ENCODE measurements at places on chromosomes 13 and 19. TPM values are rescaled to one million over a fixed set of nuclear protein-coding genes. Genes with fewer than 3 reads are reported as not detected.

The FREM2 gene
- total RNA-seq = not detected

The CYP2S1 gene
- 0.76 TPM for total RNA-seq

The POLR1D gene
- total RNA-seq = 114 TPM

DNA sequence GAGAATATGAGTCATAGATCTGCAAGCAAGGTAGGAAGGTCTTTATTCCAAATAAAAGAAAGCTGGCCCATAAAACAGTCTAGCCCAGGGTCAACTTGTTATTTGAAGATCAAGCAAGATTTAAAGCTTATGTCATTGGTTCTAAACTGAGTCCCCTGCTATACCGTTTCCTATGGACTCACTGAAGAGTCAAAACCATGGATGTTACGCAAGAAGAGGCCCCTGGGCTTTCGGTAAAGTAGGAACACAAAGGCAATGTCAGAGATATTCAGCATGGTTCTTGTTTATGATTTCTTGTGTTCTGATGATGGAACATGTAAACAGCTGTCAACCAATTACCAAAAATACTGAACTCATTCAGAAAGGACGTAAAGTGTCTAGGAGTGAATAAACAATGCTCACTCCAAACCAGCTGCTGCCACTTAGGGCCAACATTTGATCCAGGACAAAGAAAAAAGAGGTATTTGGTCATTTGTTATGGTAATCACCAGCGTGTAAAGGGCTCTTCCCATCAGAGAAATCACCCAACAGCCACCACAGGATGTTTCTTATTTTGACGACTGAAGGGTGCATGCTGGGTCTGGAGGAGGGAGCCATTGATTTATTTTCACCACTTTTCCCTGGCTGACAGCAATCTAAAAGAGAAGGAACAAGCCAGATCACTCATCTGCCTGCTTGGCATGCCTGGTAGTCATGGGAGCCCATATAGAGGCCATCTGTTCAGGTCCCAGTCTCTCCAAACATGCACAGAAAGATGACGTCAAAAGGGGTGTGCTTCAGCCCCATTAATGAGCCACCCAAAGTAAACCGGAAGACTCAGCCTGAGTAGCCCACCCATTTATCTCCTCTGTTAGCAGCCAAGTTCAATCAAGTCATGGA, 68.3 kb downstream of the FGF14 start:
- no peaks in the 10 kb centered on the region for H3K36me3 ChIP-seq
- no peaks in the 10 kb centered on the region for H3K4me1 ChIP-seq
- no peak overlapping the region for H3K4me3 ChIP-seq

DNA sequence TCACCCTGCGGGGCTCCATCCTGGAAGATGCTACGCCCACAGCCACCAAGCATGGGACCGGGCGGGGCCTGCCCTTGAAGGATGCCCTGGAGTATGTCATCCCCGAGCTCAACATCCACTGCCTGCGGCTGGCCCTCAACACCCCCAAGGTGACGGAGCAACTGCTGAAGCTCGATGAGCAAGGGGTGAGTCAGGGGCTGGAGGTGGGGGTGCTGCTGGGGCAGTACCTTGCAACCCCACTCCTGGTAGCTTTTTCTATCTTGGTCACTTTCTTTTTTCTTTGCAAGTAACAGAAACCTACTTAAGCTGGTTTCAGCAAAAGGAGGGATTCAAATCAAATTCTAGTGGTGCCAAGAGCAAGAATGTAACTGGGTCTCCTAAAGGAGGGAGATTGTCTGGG, 124.1 kb downstream of the DPF1 start:
- no peaks in the 10 kb centered on the region for H3K27me3 ChIP-seq
- no peak overlapping the region for H3K27ac ChIP-seq
- H3K4me1 ChIP-seq = no peaks in the 10 kb centered on the region
- no peak for DNase-seq
- H3K4me3 ChIP-seq = no peak overlapping the region

DNA sequence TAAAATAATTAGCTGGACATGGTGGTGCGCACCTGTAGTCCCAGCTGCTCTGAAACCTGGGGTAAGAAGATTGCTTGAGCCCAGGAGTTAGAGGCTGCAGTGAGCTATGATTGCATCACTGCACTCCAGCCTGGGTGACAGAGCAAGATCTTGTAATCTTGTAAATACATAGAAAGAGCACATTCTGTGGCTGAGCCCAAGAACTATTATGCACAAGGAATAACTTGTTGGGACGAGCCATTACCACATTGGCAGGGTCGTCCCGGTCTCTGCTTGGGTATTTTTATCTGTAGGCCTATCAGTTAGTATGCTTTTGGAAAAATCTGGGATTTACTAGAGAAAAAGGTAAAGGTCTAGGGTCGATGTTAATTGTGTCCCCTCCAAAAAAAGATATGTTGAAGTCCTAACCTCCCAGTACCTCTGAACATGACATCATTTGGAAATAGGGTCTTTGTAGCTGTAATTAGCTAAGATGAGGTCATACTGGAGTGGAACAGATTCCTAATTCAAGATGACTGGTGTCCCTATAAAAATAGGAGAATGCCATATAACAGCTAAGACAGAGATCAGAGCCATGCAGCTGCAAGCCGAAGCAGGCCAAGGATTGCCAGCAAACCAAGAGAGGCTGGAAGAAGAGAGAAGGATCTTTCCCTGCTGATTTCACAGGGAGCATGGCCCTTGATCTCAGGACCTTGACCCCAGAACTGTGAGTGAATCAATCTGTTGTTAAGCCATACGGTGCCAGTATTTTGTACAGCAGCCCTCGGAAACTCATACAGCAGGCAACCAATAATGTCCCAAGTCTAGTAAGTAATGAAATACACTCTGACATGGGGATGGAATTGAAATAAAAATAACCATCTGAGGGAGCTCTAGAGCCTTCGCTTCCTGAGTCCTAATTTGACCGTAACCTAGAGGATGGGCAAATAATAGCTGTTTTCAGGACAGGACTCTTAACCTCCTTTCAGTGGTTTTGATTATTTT, 77.0 kb downstream of the TM9SF2 start:
- no peak for DNase-seq
- H3K27me3 ChIP-seq = no peaks in the 10 kb centered on the region
- H3K4me3 ChIP-seq = no peak overlapping the region
- H3K36me3 ChIP-seq = no peaks in the 10 kb centered on the region
- H3K27ac ChIP-seq = no peak overlapping the region

DNA sequence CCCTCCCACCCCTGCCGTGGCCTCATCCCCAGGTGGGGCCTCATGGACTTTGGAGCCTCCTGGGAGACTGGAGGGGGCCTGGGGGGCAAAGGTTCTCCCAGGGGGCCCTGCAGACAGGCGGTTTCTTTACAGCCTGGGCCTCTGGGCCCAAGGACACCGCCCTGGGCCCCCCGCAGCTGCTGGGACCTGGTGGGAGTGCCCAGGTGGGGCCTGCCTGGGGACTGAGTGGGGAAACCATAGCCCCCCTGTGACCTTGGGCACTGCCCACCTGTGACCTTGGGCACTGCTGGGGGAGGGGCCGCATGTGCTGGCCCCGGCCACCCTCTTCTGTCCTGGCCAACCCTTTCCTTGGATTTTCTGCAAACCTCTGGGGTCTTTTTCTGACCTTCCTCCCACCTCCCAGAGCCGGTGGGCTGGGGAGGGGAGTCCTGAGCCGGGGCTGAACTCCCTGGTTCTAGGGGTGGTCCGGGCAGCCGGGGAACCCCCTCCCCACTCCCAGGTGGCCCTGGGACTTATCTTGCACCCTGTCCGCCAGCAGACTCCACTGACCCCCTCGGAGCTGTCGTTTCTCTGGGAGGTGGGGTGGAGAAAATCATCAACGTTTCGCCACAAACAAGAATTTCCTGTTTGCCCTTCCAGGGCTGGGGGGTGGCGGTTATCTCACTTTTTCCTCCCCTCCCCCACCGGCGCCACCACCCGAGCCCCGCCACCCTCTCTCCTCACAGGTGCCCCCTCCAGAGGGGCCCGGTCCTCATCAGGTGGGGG, 27.0 kb downstream of the ARID3A start:
- H3K36me3 ChIP-seq = no peaks in the 10 kb centered on the region
- H3K27ac ChIP-seq = no peak overlapping the region
- H3K4me1 ChIP-seq = peaks cover 11% of the 10 kb centered on the region
- no peaks in the 10 kb centered on the region for H3K27me3 ChIP-seq

GRCh38 chr19:32471095-32471494, 65.5 kb downstream of the DPY19L3 start:
- H3K27me3 ChIP-seq = no peaks in the 10 kb centered on the region
- H3K4me3 ChIP-seq = no peak overlapping the region

DNA sequence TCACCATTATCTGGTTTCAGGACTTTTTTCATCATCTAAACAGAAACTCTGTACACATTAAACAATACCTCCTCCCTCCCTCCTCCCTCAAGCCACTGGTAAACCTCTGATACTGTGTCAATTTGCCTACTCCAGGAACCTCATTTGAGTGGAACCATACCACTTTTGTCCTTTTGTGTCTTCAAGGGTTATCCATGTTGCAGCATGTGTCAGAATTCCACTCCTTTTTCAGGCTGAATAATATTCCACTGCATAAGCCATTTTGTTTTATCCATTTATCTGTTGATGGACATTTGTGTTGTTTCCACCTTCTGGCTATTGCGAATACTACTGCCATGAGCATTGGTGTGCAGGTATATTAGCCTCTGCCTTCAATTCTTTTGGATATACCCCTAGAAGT, 27.5 kb downstream of the TGDS start:
- no peaks in the 10 kb centered on the region for H3K4me1 ChIP-seq
- no peak overlapping the region for H3K27ac ChIP-seq
- H3K4me3 ChIP-seq = no peak overlapping the region
- H3K36me3 ChIP-seq = peaks cover 39% of the 10 kb centered on the region
- no peak for DNase-seq
- no peaks in the 10 kb centered on the region for H3K27me3 ChIP-seq

DNA sequence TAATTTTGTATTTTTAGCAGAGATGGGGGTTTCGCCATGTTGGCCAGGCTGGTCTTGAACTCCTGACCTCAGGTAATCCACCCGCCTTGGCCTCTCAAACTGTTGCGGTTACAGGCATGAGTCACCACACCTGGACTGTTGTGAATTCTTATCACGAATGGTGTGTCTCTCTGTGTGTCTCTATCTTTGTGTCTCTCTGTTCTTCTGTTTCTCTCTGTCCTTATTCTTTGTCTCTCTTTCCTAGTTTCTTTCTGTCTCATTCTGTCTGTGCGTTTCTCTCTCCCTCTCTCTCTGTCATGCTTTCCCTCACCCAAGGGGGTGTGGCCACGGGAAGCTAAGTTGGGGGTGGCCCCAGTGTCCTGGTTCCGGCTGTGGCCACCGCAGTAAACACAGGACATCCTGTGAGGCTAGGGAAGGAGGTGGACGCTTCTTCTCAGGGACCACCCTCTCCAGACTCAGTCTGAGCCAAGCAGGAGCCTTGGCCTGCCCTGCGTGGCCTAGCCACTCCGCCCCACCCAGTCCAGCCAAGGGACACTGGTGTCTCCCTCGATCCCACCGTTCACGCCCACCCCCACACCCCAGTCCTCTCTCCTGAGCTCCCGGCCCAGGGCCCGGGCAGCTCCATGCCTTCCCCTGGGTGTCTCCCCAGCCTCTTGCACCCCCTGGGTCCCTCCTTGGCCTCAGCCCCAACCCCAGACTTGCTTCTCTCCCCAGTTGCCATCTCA, 3.9 kb upstream of the PRX start:
- peaks cover 11% of the 10 kb centered on the region for H3K4me1 ChIP-seq
- H3K27me3 ChIP-seq = peaks cover 3% of the 10 kb centered on the region
- H3K27ac ChIP-seq = peak overlapping the region; percentile 44
- no peak overlapping the region for H3K4me3 ChIP-seq
- DNase-seq = peak; percentile 40
